ENCODE measurements at places on chromosomes 4 and X.

GRCh38 chrX:45668686-45669443 lies 468.2 kb upstream of the DIPK2B start:
- DNase-seq: no peak

DNA sequence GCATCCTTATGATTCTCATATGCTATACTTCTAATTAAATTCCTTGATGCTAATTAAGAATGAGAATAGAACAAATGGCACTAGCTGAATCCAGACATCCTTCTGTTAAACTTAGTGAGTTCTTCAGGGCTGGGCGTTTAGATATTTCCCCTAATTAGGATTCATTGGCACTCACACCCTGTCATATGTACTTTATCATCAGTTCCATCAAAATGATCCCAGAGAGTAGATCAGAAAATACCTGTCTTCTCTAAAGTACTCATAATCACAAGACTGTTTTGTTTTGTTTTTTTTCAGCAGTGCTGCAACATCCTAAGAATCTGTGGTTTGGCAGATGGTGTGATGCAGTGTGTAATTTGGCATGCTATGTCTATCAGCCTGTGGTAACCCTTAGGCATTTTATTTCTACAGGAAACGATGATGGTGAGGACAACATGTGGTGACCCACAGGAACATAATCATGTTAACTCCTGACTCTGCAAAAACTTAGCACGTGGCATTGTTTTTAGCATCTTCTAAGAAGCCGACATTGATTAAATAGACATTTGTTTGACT lies 2528.4 kb downstream of the ARAP2 start:
- DNase-seq: no peak

GRCh38 chr4:114272226-114272625 lies 292.8 kb upstream of the ARSJ start:
- no peak for DNase-seq

GRCh38 chr4:90528551-90528950 lies 401.4 kb downstream of the CCSER1 start:
- no peak for DNase-seq

DNA sequence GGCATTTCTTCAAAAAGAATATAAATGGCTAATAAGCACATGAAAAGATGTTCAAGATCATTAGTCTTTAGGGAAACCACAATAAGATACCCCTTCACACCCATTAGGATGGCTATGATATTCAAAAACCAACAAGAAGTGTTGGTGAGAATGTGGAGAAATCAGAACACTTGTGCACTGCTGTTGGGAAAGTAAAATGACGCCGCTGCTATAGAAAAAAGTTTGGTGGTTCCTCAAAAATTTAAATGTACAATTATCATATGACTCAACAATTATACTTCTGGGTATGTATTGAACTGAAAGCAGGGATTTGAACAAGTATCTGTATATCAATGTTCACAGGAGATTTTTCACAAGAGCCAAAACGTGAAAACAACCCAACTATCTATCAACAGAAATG lies 29.4 kb upstream of the NEUROG2 start:
- DNase-seq: no peak

DNA sequence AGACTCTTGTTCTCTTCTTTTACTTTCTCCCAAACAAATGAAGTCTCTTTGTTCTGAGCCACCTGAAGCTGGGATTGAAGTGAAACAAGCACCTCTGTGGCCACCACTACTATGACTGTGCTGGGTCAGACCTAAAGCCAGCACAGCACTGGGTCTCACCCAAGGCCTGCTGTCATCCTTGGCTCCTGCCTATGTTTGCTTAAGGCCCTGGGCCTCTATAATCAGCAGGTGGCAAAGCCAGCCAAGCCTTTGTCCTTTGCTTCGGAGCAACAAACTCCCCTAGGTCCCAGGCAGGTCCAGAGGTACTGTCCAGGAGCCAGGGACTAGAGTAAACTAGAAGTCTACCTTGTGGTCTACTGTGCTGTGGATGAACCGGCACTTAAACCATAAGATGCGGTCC lies 220.6 kb upstream of the ARSJ start:
- no peak for DNase-seq

GRCh38 chrX:137031039-137031438 lies 2.8 kb downstream of the GPR101 start:
- DNase-seq: no peak

DNA sequence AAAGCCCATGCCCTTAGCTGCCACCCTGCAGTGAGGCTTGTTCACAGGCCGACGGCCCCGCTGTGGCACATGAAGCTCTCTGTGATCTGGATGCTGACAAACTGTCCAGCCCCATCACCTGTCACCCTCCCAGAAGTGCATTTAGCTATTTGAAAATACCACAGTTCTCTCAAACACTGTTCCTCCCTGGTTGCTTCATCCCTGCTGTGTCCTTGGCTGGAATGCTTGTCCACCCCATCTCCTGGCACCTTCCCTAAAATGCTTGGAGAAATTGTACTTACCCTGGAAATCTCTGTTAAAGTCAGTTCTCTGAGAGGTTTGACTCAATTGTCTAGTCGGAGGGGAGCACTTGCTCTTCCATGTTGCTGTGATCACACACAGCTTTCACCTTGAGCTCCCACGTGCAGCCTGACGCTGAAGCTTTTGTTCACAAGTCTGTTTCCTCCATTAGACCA lies 10.1 kb downstream of the SYNPO2 start:
- no peak for DNase-seq

DNA sequence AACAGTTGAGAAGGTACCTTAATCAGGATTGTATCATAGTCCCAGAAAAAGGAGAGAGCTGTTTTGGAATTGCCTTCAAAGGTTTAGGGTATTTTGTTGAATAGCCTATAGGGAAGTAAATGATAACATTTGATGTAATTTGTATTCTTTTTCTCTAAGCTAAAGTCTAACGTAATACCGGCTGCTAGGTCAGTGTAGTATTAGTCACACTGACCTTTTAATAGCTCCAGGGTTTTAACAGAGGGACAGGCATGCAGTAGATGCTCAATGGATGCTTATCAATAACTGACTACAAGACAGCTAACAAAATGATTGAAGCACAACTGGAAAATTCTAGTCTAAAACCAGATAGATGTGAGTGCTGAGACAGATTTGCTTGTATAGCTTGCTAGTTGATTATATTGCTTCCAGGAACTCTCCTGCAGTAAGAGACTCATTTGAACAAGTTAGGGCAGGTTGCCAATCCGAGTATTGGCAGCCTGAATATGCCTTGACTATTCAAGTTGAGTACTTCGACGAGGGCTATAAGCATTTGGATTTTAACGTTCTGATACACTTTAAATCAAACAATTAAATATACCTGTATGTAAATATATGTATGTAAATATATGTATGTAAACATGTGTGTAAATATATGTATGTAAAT lies 16.5 kb upstream of the PNPLA4 start:
- no peak for DNase-seq

- no peak for DNase-seq
Measured at GRCh38 chrX:43836435-43837184, 45.6 kb downstream of the MAOB start.

- DNase-seq: no peak
Measured at GRCh38 chr4:170697845-170698244, 608.1 kb upstream of the AADAT start.

DNA sequence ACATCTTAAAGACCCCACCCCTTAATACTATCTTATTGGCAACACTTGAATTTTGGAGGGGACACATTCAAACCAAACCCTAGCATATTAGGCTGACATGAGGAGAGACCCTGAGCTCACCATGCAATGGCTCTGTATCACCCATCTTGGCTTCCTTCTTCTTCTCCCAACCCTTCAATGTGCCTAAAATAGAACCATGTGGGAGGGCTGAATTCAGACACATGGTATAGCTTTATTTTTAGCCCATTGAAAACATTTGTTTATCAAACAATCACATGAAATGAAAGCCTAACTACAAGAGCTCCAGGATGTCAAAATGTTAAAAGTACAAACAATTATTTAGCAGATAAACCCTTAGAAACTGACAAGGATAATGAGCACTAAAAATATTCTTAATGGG lies 81.6 kb downstream of the RASL11B start:
- no peak for DNase-seq
